ENCODE measurements at places on chromosomes 11 and 22. TPM values are rescaled to one million over a fixed set of nuclear protein-coding genes. Genes with fewer than 3 reads are reported as not detected.

- no peak for DNase-seq
These were observed 11.5 kb downstream of the CSNK1E start for GRCh38 chr22:38305471-38306448.

- DNase-seq = no peak
These were observed 2.9 kb upstream of the CYP2R1 start for GRCh38 chr11:14894657-14895598.

DNA sequence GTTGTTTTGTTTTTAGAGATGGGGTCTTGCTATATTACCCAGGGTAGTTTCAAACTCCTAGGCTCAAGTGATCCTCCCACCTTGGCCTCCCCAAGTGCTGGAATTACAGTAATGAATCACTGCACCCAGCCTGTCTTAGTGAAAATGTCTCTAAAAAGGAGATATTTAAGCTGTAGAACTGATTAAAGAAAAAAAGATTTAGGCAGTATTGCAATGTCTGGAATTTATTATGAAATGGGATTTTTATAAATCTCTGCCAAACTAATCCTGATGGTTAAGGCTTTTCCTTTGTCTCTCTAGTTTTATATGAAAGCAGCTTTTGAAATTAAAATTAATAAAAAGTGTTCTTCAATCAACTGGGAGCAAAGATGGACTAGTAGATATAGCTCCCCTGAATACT lies 2.1 kb downstream of the PLAAT3 start:
- no peak for DNase-seq

DNA sequence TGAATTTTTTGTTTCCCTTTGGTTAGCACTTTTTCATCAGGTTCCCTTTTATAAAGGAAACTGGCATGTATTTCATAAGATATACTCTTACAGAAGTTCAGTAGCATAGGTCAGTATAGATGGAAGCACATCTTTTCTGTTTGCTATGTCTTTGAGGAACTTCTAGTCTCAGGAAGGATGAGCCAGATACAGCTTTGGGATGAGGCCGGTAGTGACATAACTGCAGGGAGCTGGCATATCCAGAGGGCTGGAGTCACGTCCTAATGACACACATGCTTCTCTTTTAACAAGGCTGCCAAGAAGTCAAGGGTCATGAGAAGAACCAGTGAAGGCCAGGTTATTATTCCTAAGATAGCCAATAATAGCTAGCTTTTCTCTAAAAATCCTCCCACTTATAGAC lies 33.3 kb upstream of the ADSL start:
- no peak for DNase-seq

GRCh38 chr22:25125693-25126357 lies 73.8 kb upstream of the CRYBB3 start:
- DNase-seq = no peak

GRCh38 chr11:27349919-27350318 lies 13.1 kb downstream of the CCDC34 start:
- DNase-seq = no peak

DNA sequence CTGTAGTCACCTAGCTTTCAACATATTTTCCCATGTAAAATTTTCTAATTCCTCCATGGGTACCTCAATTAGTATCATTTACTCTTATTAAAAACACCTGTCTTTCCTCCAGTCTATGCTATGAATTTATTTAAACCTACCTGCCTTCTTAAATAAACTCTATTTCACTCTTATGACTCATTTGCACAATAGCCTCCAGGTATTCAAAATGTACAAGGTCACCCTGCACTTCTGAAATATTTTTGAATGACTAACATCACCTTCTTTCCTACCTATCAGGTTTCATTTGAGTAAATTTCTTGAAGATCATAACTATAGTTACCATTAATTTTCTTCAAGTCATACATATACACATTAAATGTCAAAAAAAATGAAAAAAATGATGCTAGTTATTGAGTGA lies 939.7 kb downstream of the DLG2 start:
- DNase-seq = no peak

DNA sequence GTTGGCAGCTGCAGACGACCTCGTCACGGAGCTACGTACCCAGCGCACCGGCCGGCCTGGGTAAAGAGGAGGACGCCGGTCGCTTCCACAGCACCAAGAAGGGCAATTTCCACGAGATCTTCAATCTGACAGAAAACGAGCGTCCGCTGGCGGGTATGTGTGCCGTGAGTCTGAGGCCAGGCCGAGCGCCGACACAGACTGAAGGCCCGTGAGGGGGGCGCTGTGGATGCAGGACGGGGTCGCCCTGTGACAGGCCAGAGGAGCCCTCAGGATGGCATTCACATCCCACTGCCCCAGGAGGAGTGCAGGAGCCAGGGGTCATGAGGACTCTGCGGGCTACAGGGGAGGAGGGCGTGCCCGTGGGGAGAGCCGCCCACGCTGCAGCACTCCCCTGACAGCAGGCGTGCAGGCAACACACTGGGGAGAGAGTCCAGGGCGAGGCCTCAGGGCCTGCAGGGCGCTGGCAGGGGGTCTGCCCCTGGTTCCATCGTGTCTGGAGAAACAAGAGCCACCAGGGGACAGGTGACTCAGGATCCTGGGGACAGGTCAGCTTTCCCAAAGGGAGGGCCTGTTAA lies 53.6 kb downstream of the GRAMD4 start:
- DNase-seq = no peak

DNA sequence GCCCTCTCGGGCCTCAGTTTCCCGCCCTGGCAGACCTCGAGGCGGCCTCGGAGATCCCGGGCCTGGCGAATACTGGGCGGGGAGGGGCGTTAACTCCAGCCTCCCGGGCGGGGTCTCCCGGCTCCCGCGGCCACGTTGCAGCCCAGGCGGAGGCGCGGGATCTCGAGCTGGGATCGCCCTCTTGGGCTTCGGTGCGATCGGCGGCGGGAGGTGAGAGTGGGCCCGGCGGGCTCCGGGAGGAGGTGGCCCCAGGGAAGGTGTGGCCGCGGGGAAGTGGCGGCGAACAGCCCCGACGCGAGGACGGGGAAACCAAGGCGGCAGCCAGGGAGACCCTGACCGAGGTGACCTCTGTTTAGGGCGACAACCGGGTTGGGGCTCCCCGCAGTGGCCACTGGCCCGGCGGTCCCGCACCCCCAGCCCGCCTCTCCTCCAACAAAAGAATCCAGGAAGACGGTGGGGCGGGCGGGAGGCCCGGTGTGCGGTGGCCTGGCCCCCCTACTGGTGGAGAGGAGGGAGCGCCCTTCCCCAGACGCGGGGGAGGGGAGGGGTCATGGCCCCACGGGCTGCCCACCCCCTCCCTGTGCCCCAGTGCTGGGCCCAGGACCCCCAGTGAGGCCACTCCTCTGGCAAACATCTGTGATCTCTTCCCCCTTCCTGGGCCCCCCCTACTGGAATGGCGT lies at the start of gene PHETA2:
Gene PHETA2, plus strand, starts transcription at position 117 of the 680 bp plus-strand sequence. CDS start 3,046 bp downstream, outside the sequence.
- DNase-seq = peak; percentile 53

DNA sequence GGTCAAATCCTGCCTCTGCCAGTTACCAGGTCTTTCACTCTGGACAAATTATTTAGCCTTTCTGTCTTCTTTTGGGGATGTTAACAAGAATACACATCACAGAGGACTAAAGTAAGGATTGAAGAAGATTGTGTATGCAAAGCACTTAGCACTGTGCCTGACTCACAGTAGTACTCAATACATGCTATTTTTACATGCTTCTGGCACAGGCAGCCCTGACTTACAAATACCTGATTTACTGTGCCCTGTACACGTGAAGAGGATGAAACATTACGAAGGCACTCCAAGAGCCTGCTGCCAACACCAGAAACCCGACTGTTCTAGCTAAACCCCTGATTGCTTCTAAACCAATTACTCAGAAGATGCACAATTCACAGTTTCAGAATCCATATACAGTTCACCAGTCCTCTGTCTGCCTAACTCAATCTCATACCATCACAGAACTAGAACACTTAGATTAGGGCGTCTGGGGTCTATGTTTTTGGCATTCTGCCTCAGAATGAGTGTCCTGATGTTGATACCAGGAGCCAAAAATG lies 300.9 kb upstream of the DDI1 start:
- DNase-seq = no peak

DNA sequence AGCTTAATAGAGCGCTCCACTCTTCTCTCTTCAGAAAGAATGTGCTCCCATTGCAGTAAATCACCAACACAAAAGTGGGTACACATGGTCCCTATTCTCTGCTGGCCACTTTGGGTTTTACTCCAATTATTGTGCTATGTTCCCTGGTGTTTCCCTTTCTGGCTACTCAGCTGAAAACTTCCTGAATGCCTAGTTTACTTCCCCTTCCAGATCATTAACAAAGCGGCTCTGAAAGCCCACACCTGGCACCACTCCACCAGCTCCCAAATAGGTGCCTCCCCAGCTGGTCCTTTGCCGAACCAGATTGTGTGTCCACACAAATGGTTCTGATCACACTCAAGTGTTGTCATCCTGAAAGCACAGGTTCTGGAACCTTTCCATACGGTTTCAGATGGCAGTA lies 443.7 kb downstream of the NTM start:
- no peak for DNase-seq

DNA sequence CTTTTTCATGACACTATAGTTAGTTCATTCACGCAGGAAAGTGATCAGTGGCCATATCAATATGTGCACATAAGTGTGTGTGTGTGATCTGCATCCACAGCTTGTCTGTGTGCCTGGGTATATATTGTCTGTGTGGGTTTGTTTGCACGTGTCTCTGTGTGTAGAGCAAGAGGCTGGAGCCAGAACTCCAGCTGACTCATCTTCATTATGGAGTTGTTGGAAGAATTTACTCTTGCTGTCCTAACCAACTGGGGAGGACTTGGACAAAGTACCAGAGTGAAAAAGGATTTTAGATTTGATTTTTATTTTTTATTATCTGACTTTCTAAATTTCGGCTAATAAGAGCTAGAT lies 63.9 kb downstream of the TP53I11 start:
- DNase-seq = no peak

DNA sequence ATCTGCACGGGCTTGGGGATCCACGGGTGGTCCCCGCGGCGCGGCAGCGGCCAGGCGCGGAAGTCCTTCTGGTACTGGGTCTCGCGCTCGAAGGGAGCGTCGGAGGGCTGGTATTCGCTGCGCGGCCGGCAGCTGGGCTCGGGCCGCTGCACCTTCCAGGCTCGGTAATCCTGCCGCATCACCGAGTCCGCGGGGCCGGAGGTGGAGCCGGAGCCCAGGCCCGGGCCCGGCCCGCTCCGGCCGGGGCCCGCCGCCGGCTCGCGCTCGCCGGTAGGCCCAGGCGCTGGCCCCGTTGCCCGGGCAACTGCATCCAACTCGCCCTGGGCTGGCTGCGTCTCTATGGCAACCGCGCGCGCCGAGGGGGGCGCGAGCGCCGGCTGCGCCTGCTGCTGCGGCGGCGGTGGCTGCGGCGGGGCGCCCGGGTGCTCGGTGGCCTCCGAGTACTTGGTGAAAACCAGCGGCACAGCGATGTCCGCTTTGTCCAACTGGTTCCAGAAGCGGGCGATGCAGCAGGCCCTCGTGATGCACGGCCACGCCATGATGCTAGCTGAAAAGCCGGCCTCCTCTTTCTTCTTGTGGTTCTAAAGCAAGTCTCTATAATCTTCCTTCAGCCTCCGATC lies 897 bp downstream of the MAP6 start:
- no peak for DNase-seq

- DNase-seq = peak; percentile 72
These were observed 1.2 kb upstream of the RASGRP2 start for GRCh38 chr11:64745189-64745520.

- DNase-seq = no peak
These were observed 238.3 kb downstream of the CTTN start for GRCh38 chr11:70636659-70637058.

GRCh38 chr22:50304528-50305392 lies 2.7 kb downstream of the PLXNB2 start:
- DNase-seq = no peak

GRCh38 chr22:27075028-27075678 lies 417.8 kb downstream of the MIAT start:
- no peak for DNase-seq

Gene GTSE1
- total RNA-seq = 0.57 TPM

Gene C11orf52
- total RNA-seq = not detected

Gene RASL10A
- not detected for total RNA-seq

Gene GAB4
- not detected for total RNA-seq

Gene USH1C
- total RNA-seq = not detected

Gene JAM3
- total RNA-seq = 37.4 TPM

Gene ZC3H7B
- total RNA-seq = 35.9 TPM

Gene P2RY6
- total RNA-seq = not detected

Gene BRSK2
- total RNA-seq = 0.25 TPM

Gene MPEG1
- 5.4 TPM for total RNA-seq

Gene OR51B5
- not detected for total RNA-seq

Gene FOLH1
- not detected for total RNA-seq

Gene TMEM86A
- 6.1 TPM for total RNA-seq

Gene CLMP
- 0.67 TPM for total RNA-seq

Gene CRYBB3
- not detected for total RNA-seq

Gene HBB
- not detected for total RNA-seq

Gene TMEM134
- 48.7 TPM for total RNA-seq

Gene KCNQ1OT1
- 0.23 TPM for total RNA-seq

Gene SCT
- not detected for total RNA-seq

Gene DNAJB7
- total RNA-seq = not detected

Gene CYP2D6
- 5.9 TPM for total RNA-seq

Gene PLEKHB1
- total RNA-seq = 26.5 TPM

Gene ST13
- total RNA-seq = 117 TPM
